ENCODE measurements at places on chromosomes 1 and 21.

DNA sequence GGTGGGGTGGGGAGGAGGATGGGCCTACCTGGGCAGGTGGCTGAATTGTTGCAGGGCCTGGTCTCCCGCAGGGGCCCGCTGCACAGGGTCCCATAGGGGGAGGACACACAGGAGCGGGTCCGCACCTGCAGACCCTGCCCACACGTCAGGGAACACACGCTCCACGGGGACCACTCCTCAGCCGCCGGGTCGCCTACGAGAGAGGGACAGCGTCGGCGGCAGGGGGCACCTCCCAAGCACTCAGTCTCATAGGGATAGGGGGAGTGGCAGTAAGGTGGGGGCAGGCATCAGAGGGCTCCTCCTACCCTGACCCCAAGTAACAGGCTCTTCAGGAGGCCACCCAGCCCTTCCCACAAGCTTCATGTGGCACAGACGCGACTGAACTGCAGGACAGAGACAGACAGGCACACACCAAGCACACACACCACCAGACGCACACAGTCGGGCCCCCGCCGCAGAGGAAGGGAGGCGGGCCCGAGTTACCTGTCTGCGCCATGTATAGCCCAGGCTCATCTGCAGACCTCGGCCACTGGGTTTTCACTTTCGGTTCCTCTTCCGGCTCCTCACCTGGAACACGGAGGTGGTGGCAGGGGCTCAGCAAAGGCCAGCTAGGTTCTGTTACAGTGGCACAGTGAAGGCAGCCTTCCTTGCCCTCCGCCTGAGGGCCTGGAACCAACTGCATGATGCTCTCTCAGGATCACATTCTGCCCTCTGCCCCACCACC lies 19.8 kb downstream of the ADGRB2 start:
- no peak for DNase-seq

DNA sequence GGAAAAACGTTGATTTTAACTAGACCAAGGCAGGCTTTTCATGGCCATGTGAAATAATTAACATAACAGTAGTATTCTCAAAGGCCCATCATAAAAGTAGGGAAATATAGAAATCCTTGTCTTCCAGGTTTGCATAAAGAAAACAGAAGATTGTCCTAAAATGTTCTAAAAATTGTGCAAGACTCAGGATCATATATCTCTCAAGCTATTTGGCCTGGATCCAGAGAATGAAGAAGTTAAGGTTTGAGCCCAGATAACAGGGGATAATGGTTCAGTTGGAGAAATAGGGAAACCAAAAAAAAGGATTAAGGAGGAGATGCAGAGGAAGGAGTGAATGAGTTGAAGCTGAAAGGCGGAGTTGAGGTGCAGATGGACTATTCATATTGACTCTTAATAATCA lies 555.5 kb upstream of the NR5A2 start:
- no peak for DNase-seq

DNA sequence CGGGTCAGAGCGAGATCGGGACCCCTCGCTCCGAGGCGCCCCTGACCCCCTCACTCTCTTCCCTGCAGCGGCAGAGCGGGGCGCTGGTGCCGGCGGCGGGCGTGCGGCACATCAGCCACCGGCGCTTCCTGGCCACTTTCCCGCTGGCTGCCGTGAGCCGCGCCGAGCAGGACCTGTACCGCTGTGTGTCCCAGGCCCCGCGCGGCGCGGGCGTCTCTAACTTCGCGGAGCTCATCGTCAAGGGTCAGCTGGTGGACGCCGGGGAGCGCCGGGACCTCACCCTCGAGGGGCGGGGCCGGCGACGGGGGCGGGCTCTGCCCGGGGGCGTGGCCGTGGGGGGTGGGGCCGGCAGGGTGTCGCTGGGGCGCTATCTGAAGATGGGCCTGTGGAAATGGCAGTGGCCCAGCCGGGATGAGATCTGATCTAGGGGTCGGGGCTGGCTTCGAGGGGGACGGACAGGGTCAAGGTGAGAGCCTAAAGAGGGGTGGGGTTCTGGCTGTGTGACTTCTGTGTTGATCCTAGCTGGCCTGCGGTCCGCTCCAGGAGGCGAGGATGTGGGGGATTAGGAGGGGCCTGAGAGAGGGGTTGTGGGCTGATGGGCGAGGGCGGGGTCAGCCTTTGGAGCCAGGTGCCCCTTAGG lies 23.6 kb downstream of the PTPRU start:
- peak; percentile 32 for DNase-seq

- DNase-seq, result no peak
Measured at GRCh38 chr21:46079352-46080170, 18.4 kb upstream of the COL6A2 start.

- no peak for DNase-seq
Measured at GRCh38 chr21:45979651-45980050, 1.9 kb upstream of the COL6A1 start.

DNA sequence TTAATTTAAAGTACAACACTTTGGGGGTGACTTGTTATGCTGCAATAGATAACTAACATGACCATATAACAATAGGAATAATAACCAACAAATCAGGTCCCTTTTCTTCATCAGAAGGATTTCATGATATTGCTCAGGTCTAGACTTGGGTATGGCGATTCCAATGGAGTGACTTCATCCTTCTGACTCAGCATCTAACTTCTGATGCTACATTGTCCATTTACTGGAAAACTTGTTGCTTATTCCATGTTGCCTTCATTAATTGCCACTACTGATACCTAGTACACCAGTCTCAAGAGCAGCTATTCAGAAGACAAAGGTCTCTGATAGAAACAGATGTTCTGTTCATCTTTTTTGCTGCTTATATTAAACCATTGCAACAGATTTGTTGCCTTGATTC lies 324.3 kb downstream of the TGFB2 start:
- DNase-seq, result no peak

GRCh38 chr1:29805122-29805895 lies 569.0 kb downstream of the PTPRU start:
- no peak for DNase-seq

GRCh38 chr1:201346337-201346939 lies 31.0 kb downstream of the TNNT2 start:
- DNase-seq, result no peak

DNA sequence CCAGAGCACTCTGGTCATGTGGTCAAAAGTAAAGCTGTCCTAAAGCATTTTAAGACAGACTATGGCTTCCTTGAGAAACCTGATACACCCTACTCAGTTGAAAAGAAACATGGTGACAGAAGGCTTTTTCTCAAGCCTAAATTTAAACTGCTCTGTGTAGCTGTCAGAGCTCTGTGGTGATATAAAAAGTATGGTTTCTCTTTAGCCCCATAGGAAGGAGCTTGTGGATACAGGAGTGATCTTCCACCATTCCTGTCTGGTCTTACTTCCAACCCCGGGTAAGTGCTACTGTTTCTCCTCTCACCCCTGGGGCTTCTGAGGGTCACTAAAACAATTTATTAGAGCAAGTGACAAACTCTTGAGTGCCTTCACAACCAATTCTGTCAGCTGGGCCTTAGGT lies 8.5 kb downstream of the TP53BP2 start:
- no peak for DNase-seq

- no peak for DNase-seq
Measured at GRCh38 chr1:44547837-44548236, 126.4 kb downstream of the TMEM53 start.

DNA sequence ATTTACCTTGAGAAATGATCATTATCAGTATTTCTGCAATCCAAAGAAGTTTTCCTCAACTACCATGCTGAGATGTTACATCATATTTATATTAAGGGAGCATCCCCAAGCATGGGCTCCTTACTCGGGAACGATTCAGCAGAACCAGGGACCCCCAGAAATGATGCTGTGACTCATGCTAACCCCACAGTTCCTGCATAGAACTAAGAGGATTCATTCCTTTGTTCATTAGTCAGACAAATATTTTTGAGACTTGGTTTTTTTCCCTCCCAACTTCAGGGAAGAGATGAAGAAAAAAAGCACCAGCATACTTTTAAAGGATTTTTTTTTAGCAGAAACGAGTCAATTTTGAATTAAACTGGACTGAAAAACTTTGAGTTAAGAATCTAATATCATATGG lies 49.2 kb upstream of the COL24A1 start:
- DNase-seq, result no peak

DNA sequence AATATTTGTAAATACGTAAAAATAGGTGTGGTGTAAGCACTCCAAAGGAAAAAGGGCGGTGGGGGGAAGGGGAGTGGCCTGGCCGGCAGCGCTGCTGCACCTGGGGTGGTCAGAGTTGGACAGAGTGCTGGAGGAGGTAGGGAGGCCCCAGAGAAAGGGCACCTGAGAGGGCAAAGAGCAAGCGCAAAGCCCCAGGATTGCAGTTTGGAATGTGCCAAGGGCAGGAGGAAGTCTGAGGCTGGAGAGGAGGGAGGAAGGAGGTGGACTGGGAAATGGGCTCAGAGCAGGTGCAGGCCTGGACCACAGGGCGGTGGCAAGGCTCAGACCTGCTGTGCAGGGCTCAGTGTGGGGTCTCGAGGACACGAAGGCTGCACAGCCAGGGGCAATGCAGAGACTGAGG lies 30.6 kb downstream of the LDLRAP1 start:
- DNase-seq, result no peak

DNA sequence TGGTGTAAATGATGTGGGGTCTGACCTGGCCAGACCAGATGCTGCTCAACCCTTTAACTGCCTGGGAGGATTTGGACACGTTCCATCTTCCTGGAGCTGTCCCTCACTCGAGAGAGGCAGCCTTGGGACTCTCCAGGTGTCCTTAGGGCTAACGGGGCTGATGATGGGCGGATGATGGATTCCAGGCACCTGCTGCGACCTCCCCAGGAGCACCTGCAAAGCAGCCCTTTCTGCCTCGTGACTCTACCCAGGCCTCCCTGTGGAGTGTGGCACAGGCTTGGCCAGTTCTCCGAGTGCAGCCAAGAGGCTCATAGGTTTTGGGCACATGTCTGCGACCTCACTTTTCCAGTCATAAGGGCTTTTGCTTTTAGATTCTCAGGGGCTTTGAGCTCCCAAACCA lies 12.3 kb upstream of the TRIM17 start:
- no peak for DNase-seq

- DNase-seq, result no peak
Measured at GRCh38 chr1:229836324-229836723, 210.3 kb downstream of the URB2 start.

DNA sequence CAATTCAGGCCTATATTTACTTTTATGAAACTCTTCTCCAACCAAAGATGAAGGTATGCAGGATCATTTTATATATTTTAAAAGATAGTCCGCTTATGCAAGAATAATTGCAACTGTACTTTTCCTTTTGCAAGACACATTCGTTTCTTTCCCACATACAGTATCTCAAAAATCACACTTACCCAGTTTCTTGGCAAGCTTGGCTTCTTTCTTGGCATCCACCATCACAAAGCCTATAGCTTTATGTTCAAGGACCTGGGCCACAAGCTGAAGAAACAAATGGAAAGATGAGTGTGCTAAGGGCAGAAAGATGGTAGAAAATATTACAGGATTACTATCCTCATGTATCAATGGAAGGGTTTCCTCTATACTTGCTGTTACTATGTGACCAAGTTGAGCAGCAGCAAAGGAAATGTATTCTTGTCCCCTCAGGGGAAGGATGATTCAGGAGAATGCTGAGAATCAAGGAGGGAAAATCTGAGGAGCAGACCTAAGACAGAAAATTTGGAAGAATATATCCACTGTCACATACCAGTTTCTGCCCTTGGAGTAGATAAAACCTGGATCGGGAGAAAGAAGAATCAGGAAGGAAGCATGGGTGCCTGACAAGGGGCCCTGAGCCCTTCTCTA lies 23.8 kb downstream of the CASQ2 start:
- no peak for DNase-seq

GRCh38 chr1:212743901-212744475 lies 44.3 kb upstream of the BATF3 start:
- no peak for DNase-seq

GRCh38 chr1:29793101-29793546 lies 556.8 kb downstream of the PTPRU start:
- DNase-seq, result peak; percentile 47

DNA sequence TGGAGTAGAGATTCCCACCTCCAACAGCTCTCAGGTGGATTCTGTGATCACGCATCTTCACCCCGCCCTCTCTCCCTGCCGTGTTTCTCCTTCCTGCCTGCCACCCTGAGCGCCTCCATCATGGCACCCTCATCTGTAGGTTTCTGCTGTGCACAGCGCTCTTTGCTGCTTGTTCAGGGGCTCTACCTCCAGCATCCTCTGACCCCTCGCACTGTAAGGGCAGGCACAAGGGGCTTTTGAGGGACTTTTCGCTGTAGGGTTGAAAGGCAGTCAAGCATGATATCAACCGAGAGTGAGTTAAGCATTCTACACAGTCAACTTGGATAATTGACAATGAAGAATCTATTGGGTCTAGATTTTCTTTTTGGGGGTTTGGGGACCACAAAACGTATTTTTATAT lies 99.1 kb upstream of the GREM2 start:
- no peak for DNase-seq

DNA sequence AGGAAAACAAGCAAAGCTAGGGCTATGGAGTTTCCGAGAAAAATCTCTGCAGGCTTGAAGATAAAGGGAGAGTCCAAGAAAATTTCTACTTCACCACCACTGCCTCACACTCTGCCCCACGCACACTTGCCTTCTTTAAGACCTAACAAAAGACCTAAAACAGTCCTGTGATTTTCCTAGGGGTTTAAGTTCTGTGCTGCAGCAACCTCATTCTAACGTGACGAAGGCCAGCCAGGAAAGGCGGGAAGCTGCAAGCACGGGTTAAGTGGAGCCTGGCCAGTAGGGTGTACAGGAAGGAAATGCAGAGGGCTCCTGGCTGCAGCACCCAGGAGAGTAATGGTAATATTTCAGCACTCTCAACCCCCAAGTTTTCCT lies 1.5 kb downstream of the SPATA6 start:
- no peak for DNase-seq

DNA sequence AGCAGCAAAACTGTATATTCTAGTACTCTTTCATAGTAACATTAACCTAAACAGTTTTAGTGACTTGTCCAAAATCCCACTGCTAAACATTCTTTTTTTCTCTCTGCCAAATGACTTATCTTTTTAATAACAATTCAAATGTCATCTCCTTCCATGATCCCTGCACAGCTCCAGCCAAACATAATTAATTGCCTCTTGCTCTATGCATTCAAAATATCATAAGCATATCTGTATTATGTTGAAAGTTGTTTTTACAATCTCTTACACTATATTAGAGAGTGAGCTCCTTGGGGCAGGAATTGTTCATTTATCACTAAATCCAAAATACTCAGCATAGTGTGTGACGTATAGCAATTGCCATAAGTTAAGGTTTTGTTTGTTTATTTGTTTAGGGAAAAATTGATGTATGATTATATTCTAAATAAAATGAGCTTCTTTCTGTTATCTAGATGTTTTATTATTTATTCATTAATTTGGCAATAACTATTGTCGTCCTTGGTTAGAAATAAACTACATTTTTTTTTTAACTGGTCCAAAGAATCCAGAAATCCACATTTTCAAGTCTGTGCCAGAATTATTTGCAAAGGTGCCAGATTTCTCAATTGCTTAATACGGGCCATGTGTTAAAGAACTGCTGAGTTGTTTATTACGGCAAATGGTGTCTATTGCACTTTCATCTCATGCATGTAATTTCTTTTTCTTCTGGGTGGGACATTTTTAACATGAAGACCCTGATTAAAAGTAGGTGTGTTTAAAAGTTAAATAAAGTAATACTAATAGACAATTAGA lies 577.2 kb upstream of the ZRANB2 start:
- DNase-seq, result no peak

GRCh38 chr21:37139902-37140301 lies 66.8 kb downstream of the TTC3 start:
- DNase-seq, result no peak

Data from activated naive CD4-positive, alpha-beta T cell treated with Interleukin-2 at 50 U/mL for 16 hours (primary cell).